ENCODE measurements at places on chromosomes 1 and 21.

- DNase-seq = no peak
Observed at GRCh38 chr1:74523873-74524480, 11.6 kb upstream of the LRRC53 start.

- DNase-seq = peak; percentile 52
Observed at GRCh38 chr1:41739061-41739955, 179.4 kb downstream of the HIVEP3 start.

- DNase-seq = no peak
Observed at GRCh38 chr1:20265250-20265649, 25.4 kb upstream of the VWA5B1 start.

GRCh38 chr1:240621249-240621648 lies 9.3 kb upstream of the GREM2 start:
- DNase-seq = no peak

DNA sequence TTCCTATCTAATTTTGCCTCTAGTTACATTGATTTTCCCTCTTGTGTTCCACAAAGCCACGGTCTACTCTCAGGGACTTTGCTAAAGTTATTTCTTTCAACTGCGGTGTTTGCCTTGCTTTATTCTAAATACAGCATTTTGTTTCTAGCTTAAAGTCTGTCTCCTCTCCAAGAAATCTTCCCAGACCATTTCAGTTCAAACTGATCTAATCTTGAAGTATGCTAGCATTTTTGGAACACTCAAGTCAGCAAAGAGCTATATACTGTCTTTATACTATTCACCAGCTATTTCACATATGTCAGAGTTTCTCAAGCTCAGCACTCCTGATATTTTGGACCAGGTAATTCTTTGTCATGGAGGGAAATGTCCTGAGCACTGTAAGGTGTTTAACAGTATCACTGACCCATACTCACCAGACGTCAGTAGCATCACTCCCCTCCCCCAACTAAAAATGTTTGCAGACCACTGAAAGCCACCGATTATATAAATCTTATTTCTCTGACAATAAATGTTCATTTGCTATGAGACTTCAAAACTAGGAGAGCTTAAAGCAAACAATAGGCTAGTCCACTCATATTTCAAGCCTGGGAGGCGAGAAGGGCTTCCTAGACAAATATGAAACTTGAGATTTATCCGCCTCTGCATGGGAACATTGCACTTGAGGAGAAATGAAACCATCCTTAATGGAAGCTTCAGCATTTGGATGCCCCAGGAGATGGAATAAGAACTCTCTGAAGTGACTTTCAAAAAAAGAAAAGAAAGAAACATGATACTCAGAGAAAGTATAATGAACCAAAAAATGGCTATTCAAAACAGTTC lies 81.1 kb downstream of the KIAA0319L start:
- DNase-seq = no peak

- no peak for DNase-seq
Observed at GRCh38 chr1:15420853-15421465, 11.3 kb downstream of the EFHD2 start.

DNA sequence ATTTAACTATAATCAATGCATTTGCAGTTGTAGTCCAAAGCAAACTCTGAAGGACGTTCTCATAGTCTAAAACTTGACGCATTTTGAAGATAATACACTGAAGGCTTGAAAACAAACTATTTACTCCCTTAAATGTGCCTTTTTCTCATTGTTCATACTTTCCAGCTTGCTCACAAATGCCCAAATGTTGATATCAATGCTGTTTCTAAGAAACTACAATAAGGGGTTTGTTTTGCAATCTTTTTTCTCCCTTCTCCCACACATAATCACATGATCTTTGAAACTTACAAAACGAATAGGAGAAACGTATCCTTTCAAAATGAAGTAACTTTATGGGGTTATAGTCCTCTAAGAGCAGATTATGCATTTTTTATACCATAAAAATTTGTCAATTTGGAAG lies 508.7 kb downstream of the DPYD start:
- DNase-seq = no peak
